Stimulated activated CD8-positive, alpha-beta memory T cell treated with anti-CD3 and anti-CD28 coated beads, Interleukin-4, amount 100 ng/mL, for 4 hours (primary cell): ENCODE measurements at places on chromosomes 12 and 14.

GRCh38 chr12:28899951-28900350, 249.1 kb upstream of the FAR2 start:
- no peak for DNase-seq

GRCh38 chr14:61341275-61342206, 20.2 kb downstream of the PRKCH start:
- no peak for DNase-seq

GRCh38 chr12:121060149-121061001, 21.3 kb upstream of the OASL start:
- peak; percentile 36 for DNase-seq

DNA sequence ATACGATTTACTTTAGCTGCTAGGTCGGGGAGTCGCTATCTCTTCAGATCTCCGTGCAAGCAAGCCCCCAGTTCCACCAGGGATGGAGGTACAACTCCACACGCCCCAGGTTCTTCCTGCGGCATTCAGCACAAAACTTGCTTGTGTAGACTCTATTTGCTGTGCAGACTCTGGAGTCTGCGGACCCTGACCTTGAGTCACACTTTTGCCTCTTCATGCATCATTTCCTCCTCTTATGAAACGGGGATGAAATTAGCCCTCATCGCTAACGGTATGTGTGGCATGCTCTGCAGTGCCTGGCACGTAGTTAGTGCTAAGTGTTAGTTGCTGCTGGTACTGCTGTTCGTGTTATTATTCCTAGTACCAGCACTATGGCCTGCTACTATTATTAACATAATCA, 84.4 kb downstream of the TMEM132D start:
- no peak for DNase-seq

DNA sequence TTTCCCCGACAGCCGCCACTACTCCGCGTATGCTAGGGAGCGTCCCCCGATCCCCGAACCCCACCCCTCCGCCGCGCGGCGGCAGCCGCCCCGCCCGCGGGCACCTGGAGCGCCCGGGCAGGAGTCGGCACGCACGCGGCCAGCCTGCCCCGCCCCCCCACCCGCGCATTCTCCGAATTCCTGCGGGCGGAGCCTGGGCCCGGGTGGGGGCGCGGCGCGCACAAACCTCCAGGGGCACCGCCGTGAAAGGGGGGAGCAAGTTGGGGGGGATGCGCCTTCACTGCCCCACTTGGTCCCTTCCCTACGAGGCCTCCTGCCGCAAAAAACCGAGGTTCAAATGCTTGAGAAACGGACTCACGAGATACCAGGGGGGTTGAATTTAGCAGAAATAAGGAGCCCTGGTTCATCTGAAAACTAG, 1.7 kb downstream of the AJUBA start:
- no peak for DNase-seq

DNA sequence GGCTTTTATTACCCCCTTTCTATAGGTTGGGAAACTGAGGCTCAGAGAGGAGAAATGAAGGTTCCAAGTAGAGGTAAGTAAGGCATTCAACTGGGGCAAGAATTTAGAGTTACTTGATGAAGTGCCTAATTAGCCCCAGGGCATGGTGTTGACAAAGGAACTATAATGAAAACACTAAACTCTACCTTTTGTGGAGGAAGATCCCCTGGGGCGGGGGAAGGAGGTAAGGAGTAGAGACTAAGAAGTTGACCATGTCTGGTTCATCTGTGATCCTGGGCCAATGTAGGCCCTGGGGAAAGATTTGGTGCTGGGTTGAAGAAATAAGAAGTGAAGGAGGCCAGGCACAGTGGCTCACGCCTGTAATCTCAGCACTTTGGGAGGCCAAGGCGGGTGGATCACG, 16.2 kb upstream of the COX6A1 start:
- no peak for DNase-seq

DNA sequence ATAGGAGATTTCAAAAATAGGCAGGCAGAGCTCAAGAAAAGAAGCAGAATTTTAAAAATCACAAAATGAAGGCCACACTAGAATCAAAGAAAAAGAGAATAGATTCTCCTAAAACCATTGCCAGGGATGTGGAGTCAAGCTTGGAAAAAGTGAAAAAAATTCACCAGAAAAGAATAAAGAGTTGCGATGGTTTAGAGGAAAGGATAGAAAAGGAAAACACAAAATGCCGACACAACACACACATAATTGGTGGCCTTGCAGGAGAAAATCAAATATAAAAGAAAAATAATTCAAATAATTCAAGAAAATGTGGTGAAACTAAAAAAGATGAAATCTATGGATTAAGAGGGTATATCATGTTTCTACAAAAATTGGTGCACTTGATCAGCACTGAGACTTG, 181.6 kb upstream of the C14orf180 start:
- no peak for DNase-seq

DNA sequence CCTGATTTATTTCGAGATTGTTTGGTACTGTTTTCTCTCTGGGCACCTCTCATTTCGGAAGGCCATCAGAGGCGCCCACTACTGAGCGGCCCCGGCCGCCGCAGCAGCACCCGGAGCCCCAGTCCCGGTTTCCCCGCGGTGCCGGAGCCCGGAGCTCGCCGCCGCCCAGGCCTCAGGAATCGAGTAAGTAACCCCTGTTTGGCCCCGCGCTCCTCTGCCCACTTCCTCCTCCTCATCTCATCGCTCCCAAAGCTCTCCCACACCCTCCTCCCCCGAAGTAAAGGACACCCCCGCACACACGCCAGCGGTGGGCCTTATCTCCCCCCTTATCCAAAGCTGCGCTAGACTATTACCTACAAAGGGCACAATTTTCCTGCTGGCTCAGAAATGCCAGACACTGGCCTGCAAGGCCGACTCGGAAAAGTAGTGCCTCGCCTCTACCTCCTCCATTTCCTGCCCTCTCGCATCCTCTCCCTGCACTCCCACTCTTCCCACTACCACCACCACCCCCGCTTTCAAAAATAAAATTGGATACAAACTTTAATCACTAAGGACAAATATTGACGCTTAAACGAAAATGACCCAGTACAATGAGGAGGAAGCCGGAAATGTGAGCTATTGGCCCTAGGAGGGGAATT, 637 bp upstream of the FOXG1 start:
- DNase-seq, result no peak

DNA sequence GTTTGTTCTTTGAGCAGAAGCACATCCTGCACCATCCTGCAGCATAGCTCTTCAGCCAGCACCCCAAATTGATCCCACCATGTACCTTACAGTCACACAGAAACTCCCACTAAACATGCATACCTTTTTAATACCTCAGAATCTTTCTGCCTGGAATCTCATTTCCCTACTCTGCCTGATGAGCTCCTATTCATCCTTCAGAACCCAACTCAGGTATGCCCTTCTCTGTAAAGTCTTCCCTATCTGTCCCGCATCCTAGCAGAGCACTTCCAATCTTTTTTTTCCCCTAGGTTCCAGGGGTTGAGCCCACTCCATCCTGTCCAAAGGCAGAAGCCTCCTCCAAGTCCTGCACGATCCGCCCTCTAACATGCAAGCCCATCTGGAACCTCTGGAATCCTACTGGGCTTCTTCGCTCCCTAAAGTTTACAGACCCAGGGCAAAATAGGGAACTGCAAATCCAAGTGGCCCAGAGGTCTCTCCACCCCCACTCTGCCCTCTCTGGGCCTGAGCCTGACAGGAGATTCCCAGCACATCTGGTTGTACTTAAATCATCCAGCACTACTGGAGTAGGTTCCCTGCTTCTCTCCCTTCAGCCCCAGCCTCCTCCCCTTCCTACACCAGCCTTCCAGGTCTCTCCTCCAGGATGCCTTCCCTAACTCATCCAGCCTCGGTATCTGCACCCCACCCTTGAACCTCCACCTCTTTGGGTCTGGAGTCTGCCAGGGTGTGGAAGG, 4.1 kb upstream of the FIGNL2 start:
- DNase-seq, result no peak

DNA sequence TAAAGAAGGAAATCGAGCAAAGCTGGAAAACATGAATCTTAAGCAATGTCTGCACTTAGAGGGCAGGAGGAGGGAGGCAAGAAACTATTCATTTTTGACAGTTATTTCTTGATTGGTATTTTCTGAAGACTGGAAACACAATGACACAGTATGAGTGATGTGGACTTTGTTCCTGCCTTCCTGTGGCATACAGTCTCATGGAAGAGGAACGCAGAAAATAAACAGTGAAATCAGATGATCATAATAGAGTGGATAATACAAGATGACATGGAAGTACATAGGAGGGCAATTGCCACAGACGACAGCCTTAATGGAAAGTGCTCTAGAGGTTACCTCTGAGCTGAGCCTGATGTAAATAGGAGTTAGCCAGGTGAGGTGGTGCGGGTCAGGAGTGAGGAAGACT, 140.4 kb upstream of the MAX start:
- DNase-seq, result no peak

DNA sequence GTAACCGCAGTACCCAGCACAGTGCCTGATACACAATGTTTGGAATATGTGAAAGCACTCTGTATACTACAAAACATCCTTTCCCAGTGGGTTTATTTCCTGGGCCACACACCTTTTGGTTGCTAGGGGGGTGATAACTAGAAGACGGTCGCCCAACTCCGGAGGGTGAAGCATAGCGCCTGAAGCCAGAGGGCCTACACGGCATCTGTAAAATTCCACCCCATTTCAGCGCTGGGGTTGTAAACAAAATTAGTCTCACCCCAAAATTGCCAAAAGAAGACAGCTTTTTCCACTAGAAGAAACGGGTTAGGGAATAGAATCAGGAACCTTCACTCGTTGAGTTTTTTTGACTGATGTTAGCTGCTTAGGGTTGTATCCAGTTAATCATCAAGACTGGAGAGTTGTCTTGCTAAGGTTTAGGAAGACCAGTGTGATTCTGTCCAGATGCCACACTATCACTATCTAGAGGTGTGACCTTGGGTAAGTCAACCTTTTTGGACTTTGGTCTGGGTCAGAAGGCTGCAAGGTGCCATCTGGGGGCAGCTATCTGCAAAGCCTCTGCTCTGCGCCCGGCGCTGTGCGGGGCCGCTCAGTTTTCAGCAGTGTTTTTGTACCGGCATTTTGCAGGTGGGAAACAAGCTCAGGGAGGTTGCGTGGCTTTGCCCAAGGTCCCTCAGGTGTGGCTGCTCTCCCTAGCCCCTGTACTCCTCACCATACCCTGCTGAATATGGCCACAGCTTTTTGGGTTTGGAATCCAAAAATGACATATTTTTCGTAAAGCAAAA, 1.3 kb downstream of the ZNF839 start:
- no peak for DNase-seq

- no peak for DNase-seq
Observed at GRCh38 chr14:42872786-42873185, 1266.1 kb downstream of the LRFN5 start.

GRCh38 chr12:46562625-46563225, 190.2 kb upstream of the SLC38A2 start:
- no peak for DNase-seq

DNA sequence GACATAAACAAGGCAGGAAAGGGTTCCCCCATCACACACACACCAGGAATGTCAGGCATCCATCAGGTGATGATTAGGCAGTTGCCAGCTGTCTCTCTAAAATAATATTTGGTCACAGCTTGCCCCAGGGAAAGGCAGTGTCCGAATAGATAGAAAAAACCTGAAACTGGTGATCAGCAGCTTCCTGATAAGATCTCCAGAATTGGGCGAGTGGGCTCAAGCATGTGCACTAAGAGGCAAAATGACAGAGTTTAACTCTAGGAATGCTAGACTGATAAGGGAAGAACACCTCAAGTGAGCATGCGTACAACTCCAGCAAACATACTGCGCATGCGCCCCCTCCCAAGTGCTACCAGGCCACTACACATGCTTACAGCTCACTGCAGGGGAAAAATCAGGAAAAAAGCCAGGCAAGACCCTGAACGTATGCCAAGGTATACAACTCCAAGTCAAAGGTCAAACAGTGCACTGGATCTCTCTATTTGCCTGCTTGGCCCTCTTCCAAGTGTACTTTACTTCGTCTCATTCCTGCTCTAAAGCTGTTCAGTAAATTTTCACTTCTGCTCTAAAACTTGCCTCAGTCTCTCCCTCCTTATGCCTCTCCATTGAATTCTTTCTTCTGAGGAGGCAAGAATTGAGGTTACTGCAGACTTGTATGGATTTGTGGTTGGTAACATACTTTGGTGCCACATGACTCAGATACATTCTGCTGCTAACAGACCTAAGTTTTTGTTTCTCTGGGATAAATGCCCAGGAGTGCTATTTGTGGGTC, 73.5 kb upstream of the VASH1 start:
- DNase-seq, result no peak

DNA sequence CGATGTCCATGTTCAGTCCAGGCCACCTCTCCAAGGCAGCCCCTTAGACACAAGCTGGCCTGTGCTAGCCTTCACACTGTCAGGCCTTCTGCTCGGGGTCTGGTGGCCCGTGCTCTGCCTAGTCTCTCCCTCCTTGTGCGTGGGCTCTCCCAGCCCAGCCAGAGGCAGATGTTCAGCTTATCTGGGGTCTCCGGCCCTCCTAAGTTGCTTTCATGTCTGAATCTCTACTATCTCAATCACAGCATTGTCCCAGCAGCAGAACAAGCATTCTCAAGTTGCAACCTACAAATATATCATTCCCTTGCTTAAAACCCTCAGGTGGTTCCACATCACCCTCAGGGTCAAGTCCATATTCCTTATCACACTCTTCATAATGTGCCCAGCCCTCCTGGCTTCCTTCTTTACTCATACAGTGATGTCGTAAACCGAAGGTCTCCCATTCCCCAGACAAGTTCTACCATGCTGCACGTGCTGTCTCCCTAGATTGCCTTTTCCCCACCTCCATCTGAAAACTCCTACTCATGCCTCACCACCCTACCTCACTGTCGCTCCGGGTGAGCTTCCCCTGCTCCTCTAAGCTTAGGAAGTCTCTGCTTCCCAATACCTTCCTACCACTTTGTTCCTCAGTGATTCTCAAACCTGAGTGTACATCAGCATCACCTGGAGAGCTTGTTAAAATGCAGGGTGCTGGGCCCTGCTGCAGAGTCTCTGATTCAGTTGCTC, 1.5 kb downstream of the KRT73 start:
- no peak for DNase-seq
